NCI-H1092 treated with DMSO at 0.1 percent for 48 hours (cell line): ENCODE measurements at places on chromosomes 16 and 17.

GRCh38 chr16:52591934-52592592, 45.1 kb upstream of the TOX3 start:
- no peak for DNase-seq

DNA sequence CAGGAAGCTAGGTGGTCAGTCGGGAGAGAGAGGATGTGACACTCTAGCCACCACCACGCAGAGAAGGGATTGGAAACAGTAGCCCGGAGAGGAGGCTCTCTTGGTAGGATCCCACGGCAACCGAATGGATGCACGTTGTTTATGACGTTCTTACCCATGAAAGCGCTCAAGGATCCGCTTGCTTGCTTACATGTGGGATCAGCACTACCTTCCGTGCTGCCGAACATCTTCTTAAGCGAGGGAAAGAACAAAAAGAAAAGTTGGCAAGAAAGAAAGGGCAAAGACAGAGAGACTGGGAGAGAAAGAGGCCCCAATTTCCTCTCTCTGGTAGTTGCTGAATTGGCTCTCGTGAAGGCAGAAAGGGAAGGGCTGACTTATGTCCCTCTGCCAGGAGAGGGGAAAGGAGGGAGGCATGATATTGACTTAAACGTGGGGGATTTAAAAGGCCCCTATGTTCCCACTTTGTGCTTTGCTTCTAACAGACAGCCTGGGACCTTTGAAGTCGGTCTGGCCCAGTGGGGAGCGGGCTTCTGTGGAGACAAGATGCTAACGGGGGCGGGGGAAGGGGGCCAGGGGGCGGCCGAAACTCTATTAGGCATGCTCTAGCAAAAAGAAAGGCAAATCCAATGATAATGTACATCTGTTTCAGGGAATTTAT, 35.4 kb downstream of the SNX20 start:
- DNase-seq: no peak

DNA sequence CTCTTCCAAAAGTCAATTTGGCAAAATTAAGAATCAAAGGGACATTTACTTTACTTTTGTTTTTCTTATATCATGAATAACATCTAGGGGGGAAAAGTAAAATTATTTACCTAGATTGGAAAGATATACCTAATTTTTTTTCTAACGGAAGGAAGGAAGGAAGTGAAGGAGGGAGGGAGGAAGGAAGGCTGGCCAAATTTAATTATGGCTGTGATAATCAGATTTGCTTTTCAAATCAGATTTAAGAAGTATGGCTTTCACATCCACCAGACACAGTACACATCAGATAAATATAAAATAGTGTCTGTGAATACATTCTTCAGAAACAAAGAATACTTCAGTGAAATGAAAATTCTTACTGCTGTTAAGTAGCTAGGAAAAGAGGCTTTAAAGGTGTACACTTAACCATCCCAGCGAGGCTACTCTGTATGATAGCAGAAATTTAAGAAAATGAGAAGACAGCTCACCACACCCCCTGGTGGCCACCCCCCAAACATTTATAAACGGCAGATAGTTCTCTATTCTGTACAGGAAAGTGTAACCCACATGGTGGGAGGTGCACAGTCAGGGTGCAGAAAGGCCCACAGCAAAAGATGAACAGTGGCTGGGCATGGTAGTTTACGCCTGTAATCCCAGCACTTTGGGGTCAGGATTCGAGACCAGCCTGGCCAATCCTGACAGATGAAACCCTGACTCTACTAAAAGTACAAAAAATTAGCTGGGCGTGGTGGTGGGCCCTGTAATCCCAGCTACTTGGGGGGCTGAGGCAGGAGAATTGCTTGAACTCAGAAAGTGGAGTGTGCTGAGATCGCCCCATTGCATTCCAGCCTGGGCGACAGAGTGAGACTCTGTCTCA, 150.8 kb downstream of the SSH2 start:
- peak; percentile 27 for DNase-seq

DNA sequence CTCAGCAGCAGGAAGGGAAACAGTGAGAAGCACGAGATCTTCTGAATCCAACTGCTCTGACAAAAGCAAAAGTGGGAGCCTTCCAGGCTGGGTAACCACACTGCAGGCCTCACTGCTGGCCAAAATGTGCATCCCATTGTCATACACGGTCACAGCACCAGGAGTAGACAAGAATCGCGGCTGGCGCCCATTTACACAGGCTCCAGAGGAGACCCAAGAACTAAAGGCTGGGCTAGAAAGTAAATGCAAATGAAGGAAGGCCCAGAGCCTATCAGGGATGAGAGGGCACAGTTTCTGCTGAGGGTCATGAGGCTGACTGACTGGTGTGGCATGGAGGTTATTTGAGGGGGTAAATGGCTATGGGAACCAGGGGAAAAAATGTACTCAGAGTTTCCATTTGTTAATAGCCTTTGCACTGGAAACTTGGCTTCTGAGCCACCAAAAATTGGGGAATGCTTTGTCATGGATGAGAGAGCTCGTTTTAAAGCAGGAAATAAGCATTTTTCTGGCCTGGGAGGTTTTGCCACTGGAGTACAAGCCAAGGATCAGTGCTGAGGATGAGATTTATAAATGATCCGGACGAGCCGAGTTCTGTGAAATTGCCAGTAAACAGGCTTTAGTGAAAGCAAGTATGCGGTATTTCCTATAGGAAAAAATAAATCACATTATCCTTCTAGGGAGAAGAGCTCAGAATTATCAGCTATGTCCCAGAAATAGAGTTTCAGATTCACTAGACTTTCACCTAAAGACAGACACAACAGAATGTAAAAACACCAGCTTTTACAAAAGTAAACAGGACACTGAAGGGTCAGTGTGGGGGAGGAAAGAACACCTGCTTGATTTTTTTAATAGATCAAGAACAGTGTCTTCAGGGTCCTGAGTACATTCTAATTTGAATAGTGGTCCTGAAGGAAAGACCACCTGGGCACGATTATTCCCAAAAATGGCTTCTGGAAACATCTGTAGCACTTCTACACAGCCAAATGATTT, 66.9 kb upstream of the GSG1L start:
- DNase-seq: no peak

- no peak for DNase-seq
Measured at GRCh38 chr16:6068063-6068462, 970.5 kb upstream of the EEF2KMT start.

DNA sequence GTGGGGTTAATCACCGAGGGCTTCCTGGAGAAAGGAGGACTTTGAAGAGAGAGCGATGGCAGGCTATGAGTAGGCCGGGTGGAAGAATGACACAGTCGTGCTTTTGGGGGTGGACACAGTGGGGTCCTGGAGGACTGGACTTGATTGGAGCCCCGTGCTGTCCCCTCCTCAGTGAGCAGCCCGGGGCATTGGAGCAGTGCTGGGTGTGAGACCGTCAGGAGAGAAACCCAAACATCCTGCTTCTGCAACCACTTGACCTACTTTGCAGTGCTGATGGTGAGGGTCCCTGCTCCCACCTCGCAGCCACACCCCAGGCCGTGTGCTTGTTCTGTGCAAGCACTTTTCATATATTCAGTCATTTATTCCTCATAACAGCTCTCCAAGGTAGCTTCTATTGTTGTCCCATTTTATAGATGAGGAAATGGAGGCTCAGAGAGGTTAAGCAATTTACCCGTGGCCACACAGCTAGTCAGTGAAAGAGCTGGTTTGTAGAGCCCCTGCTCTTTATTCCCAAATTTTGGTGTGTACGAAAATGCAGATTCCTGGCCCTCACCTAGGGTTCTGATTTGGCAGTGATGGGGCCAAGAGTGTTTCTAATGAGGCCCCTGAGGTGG, 11.7 kb upstream of the ADGRG3 start:
- no peak for DNase-seq

GRCh38 chr17:76630151-76630550, 13.4 kb downstream of the ST6GALNAC1 start:
- DNase-seq: no peak

DNA sequence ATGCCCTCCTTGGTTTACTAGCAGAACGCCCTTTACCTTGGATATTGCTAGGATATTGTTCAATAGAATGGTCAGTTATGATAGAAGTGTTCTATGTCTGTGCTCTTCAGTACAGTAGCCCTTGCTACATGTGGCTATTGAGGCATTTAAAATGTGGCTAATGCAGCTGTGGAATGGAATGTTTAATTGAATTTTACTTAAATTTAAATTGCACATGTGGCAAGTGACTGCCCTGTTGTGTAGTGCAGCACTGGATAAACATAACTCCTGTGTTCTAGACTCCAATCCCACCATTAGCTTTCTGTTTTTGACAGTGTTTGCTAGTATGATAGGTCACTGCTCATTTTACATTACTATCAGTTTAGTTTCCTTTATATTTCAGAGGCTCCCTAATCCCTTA, 29.9 kb downstream of the RAD51C start:
- no peak for DNase-seq

DNA sequence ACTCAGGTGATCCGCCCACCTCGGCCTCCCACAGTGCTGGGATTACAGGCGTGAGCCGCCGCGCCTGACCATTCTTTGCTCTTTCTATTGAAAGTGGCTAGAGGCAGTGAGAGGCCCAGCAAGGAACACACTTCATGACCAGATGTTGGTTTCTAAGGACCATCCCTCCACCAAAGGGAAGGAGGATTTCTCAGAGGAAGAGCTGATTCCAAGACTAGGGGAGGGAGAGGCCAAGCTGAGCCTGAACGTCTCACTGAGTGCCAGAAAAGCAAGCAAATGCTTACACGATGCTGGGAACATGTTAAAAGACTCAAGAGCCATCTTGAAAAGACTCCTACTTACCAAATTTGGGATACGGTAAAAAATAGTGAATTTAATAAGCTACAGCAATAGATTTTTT, 79.2 kb downstream of the MRM3 start:
- no peak for DNase-seq

DNA sequence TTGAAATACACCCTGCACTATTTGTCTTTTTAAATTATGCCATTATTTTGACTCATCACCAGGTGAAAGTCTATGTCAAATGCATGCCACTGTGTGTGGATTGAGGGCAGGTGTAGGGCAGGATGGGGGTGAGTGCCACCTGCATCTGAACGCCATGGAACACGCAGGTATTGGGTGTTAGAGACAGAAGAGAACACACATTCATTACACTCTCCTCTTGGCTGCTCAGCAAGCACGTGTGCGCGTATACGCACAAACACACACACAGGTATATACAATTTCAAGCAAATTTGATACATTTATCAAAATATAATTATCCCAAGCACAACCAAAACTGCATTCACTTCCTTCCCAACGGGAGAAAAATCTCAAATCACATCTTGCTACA, 268.9 kb downstream of the NTN1 start:
- DNase-seq: no peak

- DNase-seq: no peak
Measured at GRCh38 chr16:61366006-61366405, 670.2 kb downstream of the CDH8 start.

- no peak for DNase-seq
Measured at GRCh38 chr16:23145186-23145585, 4.1 kb downstream of the USP31 start.
